CD4-positive, alpha-beta T cell treated with Interleukin-17A for 1 hour (primary cell): ENCODE measurements at places on chromosomes 6 and 20.

- DNase-seq = no peak
Observed at GRCh38 chr6:147071776-147072175, 132.4 kb upstream of the STXBP5 start.

GRCh38 chr6:117451671-117452070 is 25.9 kb upstream of the ROS1 start:
- no peak for DNase-seq

DNA sequence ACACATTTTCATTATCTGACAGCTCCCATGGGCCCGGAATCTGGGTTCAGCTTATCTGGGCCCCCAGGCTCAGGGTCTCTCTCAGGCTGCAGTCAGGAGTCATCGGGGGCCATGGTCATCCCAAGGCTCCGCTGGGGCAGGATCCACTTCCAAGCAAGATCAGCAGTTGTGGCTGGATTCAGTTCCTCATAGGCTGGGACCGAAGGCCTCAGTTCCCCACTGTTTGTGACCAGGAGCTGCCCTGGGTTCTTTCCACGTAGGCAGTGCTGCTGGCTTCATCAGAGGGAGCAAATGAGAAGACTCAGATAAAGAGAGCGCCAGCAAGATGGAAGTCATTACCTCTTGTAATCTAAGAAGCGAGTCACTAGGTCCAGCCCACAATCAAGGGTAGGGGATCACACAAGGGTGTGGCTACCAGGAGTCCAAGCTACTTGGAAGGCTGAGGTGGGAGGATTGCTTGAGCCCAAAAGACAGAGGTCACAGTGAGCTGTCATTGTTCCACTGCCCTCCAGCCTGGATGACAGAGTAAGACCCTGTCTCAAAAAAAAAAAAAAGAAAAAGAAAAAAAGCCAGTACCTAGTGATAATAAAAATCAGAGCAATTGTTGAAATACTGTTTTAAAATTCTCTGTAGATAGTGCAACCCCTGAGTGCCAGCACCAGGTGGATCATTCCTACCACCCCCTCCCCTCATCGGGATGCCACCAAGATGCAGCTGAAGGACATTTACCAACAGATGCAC is 162.7 kb downstream of the NFATC2 start:
- no peak for DNase-seq

GRCh38 chr6:11404838-11405237 is 132.7 kb upstream of the TMEM170B start:
- no peak for DNase-seq

DNA sequence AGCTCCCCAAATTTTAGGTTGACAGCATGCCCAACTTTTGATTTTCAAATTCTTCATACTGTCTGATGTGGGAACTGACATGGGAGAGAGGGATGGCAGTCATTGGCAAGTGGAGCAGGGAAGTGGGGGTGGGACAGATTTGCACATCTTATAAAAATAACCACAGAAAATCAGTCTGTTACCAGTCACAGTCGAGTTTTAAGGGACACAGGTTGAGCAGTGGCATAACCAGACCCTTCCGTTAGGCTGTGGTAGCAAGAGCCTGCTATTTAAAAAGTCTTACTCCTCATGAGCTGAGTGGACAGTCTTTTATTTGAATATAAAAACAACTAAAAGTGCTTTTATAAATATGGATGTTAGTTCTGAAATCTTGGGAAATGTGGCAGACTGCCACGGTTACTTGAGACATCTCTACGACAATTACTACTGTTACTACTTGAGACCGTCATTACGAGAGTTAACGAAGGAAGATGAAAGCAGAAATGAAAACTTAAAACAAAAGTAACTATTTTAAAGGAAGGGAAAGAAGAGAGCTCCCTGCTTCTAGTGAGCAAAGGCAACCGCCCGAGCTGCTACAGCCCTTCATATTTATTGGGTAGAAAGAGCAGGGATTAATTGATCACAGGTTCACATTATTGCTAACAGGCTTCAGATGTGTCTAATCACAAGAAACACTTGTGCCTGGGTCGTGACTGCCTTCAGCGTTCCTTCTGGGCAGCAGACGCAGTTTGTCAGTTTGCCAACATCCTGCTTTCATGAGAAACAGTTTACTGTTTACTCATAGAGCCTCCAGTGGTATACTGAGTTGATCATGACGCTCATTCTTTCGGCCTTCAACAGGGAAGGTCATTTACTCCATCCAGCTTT is 71.3 kb downstream of the EFHC1 start:
- DNase-seq = no peak

DNA sequence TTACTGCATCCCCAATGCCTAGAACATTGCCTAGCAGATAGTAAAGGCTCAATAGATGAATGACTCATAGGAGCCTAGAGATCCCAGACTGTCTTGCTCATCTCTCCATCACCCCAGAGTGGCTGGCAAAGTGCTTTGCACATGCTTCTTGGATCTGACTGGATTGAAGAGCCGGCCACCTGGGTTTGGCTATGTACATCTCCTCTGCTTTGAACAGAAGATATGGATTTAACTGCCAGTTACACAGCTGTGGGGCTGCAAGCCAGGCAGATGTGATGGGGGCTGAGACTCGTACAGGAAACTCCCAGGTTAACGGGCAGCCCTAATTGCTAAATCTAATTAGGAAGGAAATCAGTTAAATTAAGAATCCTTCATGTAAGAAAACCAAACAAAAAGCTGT is 28.6 kb downstream of the MYLIP start:
- no peak for DNase-seq

GRCh38 chr20:2109425-2110210 is 8.0 kb downstream of the STK35 start:
- DNase-seq = peak; percentile 24

- DNase-seq = no peak
Observed at GRCh38 chr6:127637830-127638409, 60.9 kb downstream of the C6orf58 start.

DNA sequence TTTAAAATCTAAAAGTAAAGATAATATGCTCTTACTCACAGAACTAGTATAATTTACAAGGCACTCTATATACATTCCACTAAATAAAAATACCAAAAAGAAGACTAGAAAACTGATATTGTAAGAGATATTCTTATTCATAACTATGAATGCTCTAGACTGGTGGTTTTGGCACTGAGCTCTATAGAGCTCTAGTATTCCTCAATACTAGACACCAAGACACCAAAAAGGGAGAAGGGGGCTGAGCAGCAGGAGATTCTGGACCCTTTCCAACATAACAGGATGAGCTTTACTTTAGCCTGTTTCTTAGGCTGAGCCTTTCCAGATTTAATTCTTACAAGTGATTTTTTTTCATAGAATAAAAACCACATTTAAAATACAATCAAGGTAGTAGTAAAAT is 173.6 kb downstream of the COL21A1 start:
- DNase-seq = no peak

GRCh38 chr6:158414851-158415262 is 102.6 kb downstream of the TULP4 start:
- no peak for DNase-seq

- DNase-seq = no peak
Observed at GRCh38 chr6:143821359-143821758, 21.8 kb upstream of the LTV1 start.

- DNase-seq = no peak
Observed at GRCh38 chr6:39085129-39085797, 29.7 kb downstream of the SAYSD1 start.

DNA sequence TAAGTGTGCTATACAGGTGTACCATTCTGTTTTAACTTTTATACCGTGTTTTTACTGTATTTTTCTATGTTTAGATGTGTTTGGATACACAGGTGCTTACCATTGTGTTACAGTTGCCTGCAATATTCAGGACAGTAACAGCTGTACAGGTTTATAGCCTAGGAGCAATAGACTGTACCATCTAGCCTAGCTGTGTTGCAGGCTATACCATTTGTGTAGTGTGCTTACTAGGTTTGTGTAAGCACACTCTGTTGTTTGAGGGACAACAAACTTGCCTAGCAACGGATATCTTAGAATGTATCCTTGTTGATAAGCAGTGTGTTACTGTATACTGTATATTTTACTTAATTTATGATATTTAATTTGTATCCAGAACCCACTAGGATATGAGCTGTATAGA is 35.2 kb downstream of the ADGB start:
- DNase-seq = no peak

GRCh38 chr6:124446961-124447360 is 515.3 kb upstream of the RNF217 start:
- no peak for DNase-seq

DNA sequence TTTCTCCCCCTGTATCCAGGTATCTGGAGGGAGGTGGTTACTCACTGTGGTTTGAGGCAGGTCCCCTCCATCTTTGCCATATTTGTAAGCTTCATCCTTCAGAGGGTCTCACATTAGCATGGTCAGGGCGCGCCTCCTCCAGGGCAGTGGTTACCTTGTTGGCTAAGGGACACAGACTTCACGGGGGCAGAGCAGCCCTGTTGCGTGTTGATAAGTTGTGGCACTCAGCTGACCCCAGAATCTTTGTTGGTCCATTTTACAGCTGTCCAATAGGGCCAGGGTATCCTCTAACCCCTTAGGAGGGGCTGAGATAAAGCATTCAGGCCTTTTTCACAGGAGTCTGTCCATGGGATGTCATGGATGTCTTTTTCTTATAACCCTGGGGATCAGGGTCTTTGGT is 89.5 kb upstream of the RNF24 start:
- DNase-seq = no peak

- DNase-seq = no peak
Observed at GRCh38 chr6:53466257-53466656, 78.6 kb downstream of the GCLC start.
